ENCODE measurements at places on chromosomes 2 and 18.

DNA sequence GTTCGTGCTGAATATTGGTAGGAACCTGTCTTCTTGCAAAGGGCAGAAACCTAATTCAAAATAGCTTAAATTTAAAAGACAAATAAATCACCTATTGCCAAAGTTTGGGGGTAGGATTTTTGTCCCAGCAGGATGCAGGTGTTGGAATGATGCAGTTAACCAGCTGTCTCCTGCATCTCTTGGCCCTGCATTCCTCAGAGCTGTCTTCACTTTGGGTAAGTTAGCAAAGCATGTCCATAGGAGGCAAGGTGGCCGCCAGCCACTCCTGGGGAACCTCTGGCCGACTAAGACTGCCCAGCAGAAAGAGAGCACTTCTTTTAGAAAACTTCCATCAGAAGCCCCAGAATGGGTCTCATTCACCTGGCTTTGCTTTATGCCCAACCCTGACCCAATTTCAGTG lies 20.5 kb upstream of the NYAP2 start:
- no peak for DNase-seq

DNA sequence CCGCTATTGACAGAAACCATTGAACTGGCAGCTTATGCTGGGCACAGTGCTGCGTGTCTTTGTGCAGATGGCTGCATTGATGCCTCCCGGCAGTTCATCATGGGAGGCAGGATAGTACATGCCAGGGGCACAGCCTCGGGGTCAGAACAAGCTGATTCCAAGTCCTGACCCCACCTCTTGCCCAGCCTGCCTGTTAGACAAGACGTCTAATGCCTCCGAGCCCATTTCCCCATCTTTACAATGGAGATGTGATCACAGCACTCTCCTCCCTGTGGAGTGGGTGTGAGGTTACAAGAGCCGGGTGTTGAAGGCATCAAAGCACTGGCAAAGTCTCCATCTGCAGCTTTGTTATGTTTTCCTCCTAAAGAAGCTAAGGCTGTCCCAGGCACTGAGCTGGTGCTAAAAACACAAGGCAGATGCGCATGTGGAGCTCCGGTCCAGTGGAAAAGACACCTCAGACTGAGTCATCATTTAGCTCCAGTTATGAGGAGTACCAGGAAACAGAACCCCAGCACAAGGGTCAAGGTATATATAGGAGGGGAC lies 125.7 kb upstream of the EPAS1 start:
- no peak for DNase-seq

DNA sequence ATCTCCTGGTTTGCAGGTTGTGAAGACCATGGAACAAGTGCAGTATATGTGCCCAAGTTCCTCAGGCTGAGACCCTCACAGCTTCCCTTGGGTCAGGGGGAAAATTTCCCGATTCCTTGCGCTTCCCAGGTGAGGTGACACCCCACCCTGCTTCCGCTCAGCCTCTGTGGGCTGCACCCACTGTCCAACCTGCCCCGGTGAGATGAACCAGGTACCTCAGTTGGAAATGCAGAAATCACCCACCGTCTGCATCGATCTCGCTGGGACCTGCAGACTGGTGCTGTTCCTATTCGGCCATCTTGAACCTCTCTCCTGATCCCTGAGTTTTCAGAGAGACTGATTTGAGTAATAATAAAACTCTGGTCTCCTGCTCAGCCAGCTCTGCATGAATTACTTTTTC lies 30.6 kb downstream of the CHCHD5 start:
- DNase-seq, result no peak

DNA sequence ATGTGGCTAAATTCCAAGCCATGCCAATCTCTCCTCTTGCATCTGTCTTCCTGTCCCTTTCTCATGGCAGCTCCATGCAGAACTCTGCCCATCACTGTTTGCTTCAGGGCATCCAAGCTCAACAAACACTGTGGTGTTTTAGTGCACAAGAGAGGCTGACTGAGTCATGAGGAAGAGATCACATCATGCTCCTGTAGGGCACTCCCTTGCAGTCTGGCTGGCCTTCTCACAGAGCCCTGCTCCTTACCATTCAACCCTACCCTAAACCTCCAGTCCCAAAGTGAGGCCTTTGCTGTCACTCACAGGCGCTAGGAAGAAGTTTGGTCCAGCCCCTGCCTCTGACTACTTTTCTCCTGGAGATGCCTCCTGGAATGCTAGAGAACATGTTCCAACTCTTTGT lies 194.0 kb downstream of the LRATD1 start:
- DNase-seq, result no peak

- no peak for DNase-seq
Measured at GRCh38 chr2:215611609-215612386, 175.9 kb upstream of the FN1 start.

GRCh38 chr2:219076253-219076652 lies 15.5 kb upstream of the IHH start:
- DNase-seq, result no peak

- DNase-seq, result no peak
Measured at GRCh38 chr18:36993068-36993467, 164.1 kb downstream of the KIAA1328 start.

- no peak for DNase-seq
Measured at GRCh38 chr18:10474309-10474708, 19.9 kb downstream of the APCDD1 start.

DNA sequence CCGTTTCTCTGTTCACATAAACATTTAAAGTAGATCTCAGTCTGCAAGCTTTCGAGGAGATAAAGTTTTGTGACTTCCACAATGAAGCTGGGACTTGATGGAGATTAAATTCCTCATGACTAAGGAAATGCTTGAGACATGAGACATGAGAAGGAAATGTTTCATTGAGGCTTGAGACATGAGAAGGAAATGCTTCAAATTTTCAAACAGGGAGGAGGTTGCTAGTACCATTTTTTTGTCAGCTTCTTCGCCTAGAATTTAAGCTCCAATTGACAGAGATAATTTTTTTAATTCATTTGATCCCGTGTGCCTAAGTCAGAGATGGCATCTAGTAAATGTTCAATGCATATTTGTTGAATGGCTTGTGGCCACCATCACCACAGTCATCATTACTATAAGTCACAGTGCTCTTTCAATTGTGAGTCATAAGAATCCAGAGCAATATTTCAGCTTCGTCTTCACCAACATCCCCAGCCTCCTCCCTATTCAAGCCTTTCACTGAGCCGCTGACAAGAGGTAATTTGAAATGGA lies 543 bp upstream of the MARCHF4 start:
- DNase-seq, result no peak

GRCh38 chr2:165141601-165142354 lies 62.1 kb downstream of the SCN3A start:
- no peak for DNase-seq

- no peak for DNase-seq
Measured at GRCh38 chr2:98704499-98705332, 26.2 kb downstream of the MGAT4A start.

DNA sequence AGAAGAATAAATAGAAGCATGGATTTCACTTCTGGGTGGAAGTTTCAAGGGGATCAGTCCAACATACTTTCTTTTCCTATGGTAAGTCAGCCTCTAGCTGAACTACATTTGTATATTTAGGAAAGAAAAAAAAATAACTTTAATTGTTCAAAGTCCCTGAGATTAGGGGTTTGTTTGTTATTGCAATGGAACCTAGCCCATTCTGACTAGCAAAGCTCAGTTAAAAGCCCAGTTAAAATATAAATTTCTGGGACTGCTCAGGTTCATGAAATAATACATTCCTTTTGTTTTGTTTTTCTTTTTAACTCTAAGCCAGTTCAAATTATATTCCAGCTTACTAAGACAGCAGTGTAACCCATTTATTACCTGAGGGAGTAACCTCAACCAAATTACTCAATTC lies 2069.6 kb upstream of the CELF4 start:
- no peak for DNase-seq

DNA sequence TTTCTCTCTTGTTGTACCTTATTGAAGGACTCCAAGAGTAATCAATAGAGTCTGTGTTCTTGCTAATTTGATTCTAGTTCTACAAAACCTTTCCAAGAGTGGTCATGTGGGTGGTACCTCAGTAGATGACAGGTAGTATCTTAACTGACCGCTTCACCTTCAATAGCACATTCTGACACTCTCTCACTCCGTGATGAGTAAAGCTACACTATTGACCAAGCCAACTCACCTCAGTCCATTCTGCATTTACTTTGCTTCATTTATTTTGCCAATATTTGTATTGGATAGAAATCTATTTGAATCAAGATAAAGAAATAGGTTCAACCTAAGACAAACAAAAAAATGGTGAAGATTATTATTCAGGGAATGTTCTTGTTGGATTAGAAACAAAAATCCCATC lies 1869.6 kb upstream of the CELF4 start:
- no peak for DNase-seq

- no peak for DNase-seq
Measured at GRCh38 chr2:225452677-225453076, 53.2 kb downstream of the NYAP2 start.

DNA sequence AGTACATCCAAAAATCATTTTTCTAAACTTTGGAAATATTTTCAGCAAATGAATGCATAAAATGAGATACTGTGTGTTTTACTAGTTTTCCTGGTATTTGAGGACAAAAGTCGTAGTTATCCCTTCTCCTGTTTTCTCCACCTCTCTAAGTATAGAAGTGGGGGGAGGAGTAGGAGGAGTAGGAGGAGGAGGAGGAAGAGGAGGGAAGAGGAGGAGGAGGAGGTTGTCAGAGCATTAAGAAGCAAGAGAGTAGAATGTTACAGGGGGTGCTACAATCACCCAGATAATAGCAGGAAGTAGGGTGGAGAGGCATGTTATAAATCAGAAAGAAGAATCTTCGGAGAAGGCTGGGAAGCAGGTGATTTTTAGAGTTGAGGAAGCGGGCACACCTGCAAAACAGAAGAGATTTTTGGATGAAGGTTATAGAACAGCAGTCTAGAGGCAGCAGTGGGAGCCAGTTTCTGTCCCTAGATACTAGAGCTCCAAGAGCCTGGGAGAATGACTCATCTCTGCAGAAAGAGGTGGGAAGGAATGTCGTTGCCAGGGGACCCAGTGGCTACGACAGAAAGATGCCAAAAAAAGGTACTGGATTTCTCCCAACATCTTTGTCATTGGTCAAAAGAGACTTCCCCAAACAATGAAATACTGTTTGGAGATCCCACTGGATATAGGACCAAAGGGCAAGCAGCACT lies 44.2 kb upstream of the AQP4 start:
- DNase-seq, result no peak

- DNase-seq, result no peak
Measured at GRCh38 chr18:44823782-44824181, 143.1 kb downstream of the SETBP1 start.

- DNase-seq, result no peak
Measured at GRCh38 chr18:24651434-24651833, 191.0 kb downstream of the HRH4 start.

GRCh38 chr2:142531377-142531776 lies 346.1 kb upstream of the KYNU start:
- DNase-seq, result no peak

- DNase-seq, result no peak
Measured at GRCh38 chr2:29440921-29441623, 325.9 kb downstream of the CLIP4 start.

DNA sequence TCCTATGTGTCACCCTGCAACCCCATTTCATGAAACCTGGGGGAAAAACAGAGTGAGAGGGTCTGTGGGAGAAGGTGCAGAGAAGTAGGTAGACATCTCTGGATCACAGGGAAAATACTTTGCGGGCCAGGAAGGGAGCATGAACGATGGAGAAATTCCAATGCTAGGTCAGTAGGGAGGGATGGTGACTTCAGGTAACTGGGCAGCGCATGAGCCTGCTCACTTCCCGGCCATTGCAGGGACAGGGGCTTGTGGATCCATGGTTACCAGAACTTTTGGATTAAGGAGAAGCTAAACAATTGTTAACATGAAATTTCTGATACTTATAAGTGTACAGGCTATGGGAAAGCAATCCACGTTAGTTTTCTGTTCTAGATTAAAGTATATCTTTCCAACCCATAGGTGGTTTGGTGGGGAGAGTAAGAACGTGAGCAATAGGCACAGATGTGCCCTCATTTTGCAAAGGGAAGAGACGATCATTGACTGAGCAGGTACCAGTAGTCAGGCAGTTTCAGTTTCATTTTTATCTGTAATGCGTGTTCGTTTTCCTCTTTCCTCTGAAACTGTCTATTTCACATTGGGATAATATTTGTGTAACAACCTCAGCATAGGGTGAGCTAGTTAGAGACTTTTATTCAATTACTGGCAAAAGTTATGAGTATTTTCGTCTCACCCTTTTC lies 65.0 kb downstream of the NYAP2 start:
- no peak for DNase-seq

GRCh38 chr2:200378652-200379290 lies 72.3 kb downstream of the SPATS2L start:
- no peak for DNase-seq

DNA sequence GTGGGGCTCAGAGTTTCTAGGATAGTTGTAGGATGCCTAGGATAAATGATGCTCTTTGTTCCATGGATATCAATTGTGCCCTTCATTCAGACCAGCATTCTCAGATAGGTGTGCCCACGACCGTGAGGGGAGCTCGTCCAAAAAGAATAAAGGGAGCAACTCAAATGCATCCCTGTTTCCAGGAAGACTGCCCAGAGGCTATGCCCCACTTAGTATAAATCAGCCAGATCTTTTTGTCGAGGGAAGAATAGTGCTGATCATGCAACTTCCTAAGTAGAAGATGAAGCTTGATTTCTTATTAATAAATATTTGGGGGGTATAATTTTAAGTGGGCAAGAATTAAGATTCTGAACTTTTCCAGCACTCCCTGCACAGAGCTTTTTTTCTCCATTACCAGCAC lies 450.2 kb downstream of the ARHGAP15 start:
- DNase-seq, result no peak
